Karpas-422 (cell line): ENCODE measurements at places on chromosomes 5 and 9. TPM values are rescaled to one million over a fixed set of nuclear protein-coding genes. Genes with fewer than 3 reads are reported as not detected.

Gene HACD4
- 0.83 and 2.9 TPM in 2 replicates for total RNA-seq

Gene SLC6A7
- not detected in 2 replicates for total RNA-seq

DNA sequence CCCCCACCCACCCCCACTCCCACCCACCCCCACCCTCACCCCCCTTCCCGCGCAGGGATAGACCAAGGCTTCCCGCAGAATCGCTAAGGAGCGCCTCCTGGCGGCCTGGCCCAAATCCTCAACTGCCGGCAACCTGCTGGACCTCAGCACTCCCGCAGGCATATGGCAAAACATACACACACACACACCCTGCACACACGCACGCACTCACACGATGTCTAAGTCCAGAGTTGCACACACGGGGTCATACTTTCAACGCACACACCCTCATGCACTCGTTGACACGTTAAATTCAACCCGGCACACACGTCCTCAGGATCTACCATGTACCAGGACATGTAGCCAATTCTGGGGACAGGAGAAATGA lies 1.7 kb downstream of the CPLX2 start:
- no peak for DNase-seq

DNA sequence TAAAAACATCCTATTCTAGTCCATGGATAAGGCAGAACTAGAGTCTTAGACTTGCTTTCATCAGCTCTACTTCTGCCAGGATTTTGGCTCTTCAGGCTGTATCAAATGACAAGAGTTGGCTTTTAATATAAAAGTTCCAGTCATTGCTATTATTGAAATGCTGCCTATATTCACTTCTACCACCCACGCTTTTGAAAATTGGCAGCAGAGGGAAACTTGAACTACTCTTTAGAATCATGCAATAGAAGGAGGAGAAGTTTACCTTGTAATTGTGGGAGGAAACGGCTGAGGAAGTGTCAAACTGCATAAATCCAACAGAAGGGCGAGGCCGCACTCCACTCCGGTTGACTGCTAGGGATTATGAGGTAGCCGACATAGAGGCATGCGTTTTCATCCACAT lies 122.6 kb upstream of the BASP1 start:
- no peak for DNase-seq

GRCh38 chr5:56100439-56101176 lies 105.8 kb upstream of the IL6ST start:
- no peak for DNase-seq

Gene GGTA1
- not detected in 2 replicates for total RNA-seq

Gene SPEF2
- not detected in 2 replicates for total RNA-seq

DNA sequence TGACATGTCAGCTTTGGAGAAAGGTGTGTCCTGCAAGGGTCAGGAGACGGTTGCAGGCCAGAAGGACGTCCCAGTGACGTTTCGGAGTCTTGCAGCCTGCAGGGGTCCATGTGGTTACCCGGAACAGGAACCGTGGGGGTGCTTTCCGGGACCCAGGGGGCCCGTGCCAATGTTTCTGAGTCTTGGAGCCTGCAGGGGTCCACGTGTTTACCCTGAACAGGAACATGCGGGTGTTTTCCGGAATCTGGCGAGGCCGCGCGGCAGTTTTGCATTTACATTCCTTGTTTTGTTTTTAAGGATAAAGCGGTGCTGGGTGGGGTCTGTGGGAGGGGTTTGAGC lies 30.6 kb downstream of the NKD2 start:
- no peak for DNase-seq

- no peak for DNase-seq
Observed at GRCh38 chr5:3659907-3660306, 64.3 kb downstream of the IRX1 start.

Gene SLCO6A1
- not detected in 2 replicates for total RNA-seq

DNA sequence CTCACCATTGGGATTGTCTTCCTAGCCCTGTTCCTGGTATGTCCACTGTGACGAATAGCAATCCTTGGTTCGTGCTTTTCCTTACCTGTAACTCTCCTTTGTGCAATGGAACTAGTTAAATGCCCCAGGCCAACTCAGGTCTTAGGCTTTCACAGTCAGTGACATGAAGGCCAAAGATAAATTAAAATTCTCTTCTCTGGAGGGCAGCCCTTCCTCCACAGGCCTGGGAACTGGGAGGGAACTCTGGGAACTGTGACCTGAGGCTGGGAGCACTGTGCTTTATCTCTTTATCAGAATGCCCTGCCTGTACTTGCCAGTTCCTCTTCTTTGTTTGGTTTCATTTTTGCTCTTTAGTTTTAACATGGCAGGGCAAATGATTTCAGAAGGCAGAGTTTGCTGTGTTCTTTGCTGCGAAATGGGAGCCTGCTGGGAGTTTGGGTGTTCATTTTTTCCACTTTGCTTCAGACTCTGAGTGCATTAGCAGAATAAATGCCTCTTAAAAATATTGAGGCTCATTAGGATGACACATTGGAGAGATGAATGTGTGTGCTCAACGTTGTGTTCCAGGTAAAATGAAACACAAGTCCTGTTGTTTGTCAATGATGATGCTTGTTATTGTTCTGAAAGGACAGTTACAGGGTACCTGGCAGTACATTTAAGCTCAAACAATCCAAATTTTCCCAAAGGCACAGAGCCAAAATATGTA lies 118.1 kb downstream of the NUDT12 start:
- no peak for DNase-seq

Gene ANKDD1B
- total RNA-seq, result 0.52 and 0.54 TPM in 2 replicates

- DNase-seq, result no peak
Observed at GRCh38 chr9:20658677-20659473, 25.2 kb upstream of the FOCAD start.

Gene FAM163B
- total RNA-seq, result not detected in 2 replicates

- no peak for DNase-seq
Observed at GRCh38 chr5:35656721-35657120, 39.1 kb downstream of the SPEF2 start.

- no peak for DNase-seq
Observed at GRCh38 chr5:168275940-168276339, 15.5 kb upstream of the WWC1 start.

DNA sequence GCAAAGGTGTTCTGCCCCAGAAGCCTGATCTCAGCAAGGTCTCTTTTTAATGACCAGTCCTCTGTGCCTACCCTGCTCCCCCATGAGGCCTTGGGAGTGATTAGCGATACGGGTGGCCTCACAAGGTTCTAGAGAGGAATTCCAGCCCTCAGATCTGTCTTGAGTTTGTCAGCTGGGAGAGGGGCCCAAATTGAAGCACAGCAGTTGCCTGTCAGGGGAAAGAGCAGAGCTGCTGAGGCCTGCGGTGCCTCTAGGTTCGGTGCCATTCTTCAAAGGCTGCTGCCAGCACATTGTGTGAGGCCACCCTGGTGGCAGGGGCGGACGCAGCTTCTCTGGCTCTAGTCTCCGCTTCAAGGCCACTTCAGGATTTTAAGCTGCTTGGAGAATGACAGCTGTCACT lies 85.7 kb upstream of the GRIA1 start:
- no peak for DNase-seq

Gene SHC3
- 0.04 TPM in 1 of 2 replicates, not detected in the other for total RNA-seq

Gene PCDHB2
- not detected in 2 replicates for total RNA-seq

- no peak for DNase-seq
Observed at GRCh38 chr9:113929634-113930389, 53.7 kb downstream of the ZNF618 start.

- DNase-seq, result no peak
Observed at GRCh38 chr5:150946351-150946905, 41.6 kb upstream of the ZNF300 start.

DNA sequence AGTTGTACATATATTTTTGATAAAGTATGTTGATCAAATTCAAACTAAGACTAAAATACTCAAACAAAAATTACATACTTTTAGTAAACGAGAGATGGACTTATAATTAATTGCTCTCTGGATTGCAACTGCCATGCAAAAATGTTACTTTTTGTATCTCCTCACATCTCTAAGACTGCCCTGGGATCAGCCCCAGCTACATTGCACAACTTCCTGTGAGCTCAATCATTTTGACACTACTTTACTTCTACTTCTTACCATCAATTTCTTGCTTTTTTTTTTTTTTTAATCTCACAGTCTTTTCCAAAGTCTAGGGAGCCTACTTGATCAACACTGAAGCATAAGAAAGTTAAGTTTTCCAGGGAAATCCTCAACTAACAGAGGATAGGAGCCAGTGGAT lies 506.0 kb upstream of the CDH10 start:
- no peak for DNase-seq

DNA sequence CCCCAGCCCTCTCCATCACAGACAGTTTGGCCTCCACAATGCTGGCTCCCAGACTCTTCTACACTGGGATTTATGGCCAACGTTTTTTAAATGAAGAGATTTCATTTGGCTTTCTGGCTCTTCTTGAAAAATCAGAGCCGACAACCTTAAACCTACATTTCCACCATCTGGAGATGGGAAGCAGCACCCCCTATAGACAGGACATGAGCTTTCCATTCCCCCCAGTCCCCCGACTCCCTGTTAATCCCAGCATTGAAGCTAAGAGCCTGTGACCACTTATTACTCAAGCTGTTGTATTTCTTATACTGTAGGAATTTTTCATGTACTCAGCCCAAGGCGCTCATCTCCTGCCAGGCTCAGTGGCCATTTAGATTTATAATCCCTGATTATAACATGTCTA lies 34.0 kb upstream of the AFAP1L1 start:
- no peak for DNase-seq

GRCh38 chr9:77909306-77909705 lies 122.3 kb downstream of the GNAQ start:
- no peak for DNase-seq

DNA sequence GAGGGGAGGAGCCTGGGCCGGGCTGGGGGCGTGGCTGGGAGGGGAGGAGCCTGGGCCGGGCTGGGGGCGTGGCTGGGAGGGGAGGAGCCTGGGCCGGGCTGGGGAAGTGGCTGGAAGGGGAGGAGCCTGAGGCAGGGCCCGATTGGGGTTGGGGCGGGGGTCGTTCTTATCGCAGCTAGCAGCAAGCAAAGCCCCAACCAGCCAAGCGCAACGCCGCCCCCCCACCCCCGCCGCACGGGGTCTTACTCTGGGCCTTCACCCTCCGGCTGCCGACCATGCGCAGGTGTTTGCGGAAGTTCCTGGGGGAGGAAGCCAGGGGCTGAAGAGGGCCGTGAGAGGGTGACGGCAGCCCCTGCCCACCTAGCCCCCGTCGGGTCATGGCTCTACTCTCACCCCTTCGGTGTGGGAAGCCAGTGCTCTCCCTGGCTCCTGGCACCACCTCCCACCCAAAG lies 5.0 kb downstream of the NSMF start:
- DNase-seq, result peak; percentile 85

Gene VPS13A
- total RNA-seq, result 47.3 and 141 TPM in 2 replicates

GRCh38 chr9:89654025-89654662 lies 49.3 kb downstream of the GADD45G start:
- no peak for DNase-seq

GRCh38 chr5:175681045-175681967 lies 23.4 kb downstream of the HRH2 start:
- DNase-seq, result no peak

Gene MYOZ3
- total RNA-seq, result not detected in 2 replicates

Gene SPINK6
- total RNA-seq, result not detected in 2 replicates
